Bronchial epithelial cell (primary cell): ENCODE measurements at places on chromosomes 7 and 10. TPM values are rescaled to one million over a fixed set of nuclear protein-coding genes. Genes with fewer than 3 reads are reported as not detected.
A peak's percentile ranks its signal among the peaks of the same experiment; 100 is the strongest.

POLR2J2 gene
- total RNA-seq = 2.3 and 3.4 TPM in 2 replicates

PODXL gene
- total RNA-seq = 0.13 and 0.53 TPM in 2 replicates

CTAGE4 gene
- total RNA-seq = 0.53 and 2.2 TPM in 2 replicates

DOCK4 gene
- total RNA-seq = 4.5 and 10.1 TPM in 2 replicates

GRCh38 chr10:3420527-3421469, 248.2 kb upstream of the PITRM1 start:
- DNase-seq = no peak

GRCh38 chr10:79459243-79459642, 13.8 kb upstream of the ZCCHC24 start:
- no peak for DNase-seq

DNA sequence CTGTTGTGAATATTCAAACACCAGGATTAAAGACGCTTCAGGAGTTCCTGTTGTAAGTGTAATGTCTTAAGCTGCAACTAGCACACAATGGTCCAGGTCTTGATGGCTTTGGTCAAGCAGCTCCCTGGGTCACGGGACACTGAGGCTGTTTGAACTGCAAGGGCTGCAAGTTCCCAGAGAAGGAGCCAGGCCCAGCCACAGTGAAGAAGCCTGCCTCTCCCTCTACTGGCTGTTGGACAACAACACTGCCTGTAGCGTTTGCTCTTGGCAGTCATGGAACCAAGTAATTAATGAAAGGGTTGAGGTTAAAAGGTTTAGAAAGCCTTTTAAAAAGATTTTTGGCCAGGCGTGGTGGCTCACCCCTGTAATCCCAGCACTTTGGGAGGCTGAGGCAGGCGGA, 31.9 kb upstream of the GUSB start:
- DNase-seq = peak; percentile 31
